GM04504 (cell line): ENCODE measurements at places on chromosomes 2 and 18.

GRCh38 chr18:23658285-23658684 is 4.4 kb downstream of the ANKRD29 start:
- DNase-seq = no peak

GRCh38 chr2:74873678-74874640 is 40.0 kb downstream of the HK2 start:
- DNase-seq = no peak

- no peak for DNase-seq
Observed at GRCh38 chr2:235055891-235056516, 104.2 kb downstream of the SH3BP4 start.

DNA sequence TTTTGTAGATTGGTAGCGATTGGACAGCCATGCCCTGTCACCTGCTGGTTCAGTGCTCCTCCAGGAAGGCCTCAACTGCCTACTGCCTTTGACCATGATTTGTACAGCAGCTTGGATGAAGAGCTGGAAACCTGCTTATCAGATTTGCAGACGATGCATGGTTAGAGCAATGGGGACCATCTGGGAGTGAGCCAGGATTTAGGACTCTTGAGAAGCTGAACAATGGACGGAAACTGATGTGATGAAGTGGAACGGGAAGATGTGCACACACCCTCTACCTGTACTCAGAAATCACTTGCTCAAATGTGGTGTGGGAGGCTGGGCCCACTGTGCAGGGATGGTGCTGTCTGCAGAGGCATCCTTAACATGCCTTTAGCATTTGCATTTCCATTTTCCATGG is 57.2 kb downstream of the NCK2 start:
- DNase-seq = no peak

DNA sequence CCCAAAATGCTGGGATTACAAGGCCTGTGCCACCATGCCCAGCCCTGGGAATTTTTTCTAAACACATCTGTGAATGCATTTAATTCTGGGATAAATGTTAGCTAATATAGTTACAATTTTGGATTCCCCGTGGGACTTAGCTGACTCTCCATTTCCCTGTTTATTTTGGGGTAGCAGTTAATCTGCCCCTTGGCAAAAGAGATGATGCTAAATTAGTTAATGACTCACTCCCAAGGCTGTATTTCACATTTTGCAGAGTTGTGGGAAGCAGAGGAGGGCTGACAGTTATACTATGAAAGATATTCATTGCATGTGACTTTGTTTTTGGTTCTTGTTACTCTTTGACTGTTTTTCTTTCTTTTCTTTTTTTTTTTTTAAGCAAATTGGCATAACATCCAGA is 3.2 kb downstream of the MTHFD2 start:
- DNase-seq = peak; percentile 77

GRCh38 chr2:8877894-8878293 is 40.5 kb upstream of the KIDINS220 start:
- no peak for DNase-seq

GRCh38 chr2:16113568-16113967 is 173.2 kb downstream of the MYCN start:
- DNase-seq = no peak

GRCh38 chr2:64104933-64105332 is 39.3 kb downstream of the PELI1 start:
- DNase-seq = no peak

DNA sequence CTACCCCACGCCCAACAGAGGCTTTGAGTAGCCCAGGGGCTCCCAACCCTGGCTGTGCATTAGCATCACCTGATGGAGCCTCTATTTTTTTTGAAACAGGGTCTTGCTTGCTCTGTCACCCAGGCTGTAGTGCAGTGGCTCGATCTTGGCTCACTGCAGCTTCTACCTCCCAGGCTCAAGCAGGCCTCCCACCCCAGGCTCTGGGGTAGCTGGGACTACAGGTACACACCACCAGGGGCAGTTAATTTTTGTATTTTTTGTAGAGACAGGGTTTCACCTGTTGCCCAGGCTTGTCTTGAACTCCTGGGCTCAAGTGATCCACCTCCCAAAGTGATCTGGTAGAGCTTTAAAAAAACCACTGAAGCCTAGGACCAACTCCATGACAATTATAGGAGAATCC is 394.8 kb upstream of the ATP5MC3 start:
- DNase-seq = no peak

DNA sequence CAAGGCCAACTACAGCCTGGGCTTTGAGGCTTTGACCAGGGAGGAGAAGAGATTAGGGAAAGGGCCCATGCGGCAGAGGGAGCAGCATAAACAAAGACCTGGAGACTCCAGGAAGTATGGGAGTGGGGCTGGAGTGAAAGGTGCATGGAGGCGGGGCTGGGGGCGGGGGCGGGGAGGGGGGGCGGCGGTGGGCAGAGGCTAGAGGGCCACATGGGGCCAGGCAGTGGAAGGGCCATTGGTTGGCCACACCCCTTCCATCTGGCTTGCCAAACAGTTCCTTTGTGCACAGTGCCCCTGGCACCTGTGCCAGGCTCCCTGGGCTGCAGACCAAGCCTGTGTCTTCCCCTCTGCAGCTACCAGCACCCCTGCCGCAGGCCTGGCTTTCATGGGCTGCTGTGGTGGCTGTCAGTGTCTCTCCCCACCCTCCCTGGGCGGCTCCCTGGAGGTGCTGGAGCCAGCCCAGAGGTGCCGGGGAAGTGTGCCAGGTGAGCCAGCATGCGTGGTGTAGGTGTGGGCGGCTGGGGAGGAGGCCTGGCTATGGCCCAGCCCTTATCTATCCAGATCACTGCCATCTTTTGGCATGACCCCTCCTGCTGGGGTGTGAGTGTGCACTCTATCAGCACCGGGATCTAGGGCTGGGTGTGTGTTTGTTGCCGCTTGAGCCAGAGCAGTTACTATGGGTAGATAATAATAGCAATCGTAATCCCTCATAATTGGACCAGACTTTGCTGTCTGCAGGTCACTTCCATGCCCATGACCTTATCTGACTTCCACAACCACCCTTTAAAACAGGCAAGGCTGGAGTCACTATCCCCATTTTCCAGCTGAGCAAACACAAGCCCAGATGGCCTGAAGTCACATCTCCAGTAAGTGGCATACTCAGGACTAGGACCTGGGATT is 30.5 kb downstream of the DNMT3A start:
- DNase-seq = no peak

DNA sequence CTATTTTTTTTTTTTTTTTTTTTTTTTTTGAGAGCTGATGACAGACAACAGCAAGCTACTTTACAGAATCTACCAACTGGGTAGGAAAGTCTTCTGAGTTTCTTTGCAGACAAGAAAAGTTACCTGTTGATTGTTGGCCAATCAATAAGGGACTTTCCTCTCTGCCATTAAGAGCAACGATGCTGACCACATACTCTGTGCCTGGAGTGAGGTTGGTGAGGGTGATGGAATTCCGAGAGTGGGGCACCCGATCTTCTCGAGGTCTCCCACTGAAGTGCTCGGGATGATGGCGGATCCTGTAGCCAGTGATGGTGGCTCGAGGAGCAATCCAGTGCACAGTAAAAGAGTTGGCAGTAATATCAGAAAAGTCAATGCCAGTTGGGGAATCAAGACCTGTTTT is 49.3 kb downstream of the FN1 start:
- DNase-seq = no peak

DNA sequence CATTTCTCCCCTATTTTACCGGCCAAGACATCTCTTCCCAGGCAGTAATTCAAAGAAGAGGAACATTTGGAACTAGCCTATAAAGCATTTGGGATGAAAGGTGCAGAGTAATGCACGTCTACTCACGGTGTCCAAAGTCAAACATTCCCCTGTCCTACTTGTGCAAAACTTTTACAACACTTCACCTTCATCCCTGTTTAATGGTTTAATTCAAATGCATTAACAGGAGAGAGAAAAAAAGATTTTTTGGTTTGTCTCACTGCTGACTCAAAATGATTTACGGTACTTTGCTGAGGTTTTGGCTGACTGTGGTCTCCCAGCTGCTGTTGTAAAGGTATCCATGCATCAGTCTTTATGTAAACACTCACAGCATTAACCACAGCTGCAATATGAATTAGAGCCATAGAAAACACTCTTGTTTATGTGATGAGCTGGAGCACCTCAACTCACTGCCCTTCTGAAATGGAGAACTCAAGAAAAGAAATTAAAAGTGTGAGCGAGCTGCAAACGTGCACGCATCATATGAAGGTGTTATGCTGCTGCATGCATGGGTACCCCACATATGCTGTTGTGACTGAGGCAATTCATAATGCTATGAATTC is 220.5 kb downstream of the PIEZO2 start:
- DNase-seq = no peak

- DNase-seq = no peak
Observed at GRCh38 chr2:178275600-178275999, 81.3 kb downstream of the OSBPL6 start.

GRCh38 chr2:33321876-33322483 is 154.5 kb upstream of the RASGRP3 start:
- no peak for DNase-seq

- DNase-seq = no peak
Observed at GRCh38 chr2:10906926-10907625, 4.7 kb upstream of the KCNF1 start.

DNA sequence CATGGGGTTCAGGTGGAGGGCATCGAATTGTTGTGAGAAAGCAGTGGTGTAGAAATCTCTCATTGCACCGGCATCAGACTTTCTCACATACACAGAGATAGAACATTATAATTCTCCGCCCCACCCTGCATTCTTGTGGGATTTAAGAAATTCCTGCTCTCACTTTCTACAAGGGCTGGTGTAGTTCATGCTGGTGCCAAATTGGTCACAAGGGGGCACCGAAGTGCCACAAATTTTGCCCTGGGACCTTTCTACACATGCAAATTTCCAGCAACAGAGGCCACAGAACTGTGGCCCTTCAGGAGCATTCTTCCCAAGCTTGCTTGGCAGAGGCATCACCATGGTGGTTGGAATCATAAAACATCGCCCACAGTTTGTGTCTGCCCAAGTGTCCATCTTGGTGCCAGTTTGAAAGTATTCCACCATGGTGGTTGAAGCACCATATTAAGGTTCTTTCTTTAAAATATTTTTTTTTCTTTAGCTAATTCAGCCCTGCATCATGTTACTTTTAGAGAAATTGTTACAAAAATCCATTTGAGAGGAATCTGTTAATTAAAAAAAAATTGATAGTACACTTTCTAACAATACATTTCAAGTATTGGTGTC is 521.2 kb upstream of the FANCL start:
- DNase-seq = peak; percentile 28

DNA sequence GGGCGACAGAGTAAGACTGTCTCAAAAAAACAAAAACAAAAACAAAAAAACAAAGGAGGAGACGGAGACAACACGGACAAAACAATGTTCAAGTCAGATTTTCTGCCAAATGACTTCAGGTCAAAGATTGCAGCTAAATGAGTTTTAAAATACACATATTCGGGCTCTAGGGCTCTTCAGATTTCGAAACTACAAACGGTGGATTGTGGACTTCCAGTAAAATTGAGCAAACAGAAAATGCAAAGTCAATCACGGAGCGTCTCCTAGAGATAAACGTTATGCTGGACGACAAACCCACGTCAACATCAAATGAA is 558 bp downstream of the MRPS5 start:
- peak; percentile 6 for DNase-seq

- DNase-seq = no peak
Observed at GRCh38 chr2:8365331-8365910, 316.4 kb upstream of the ID2 start.

GRCh38 chr2:152037743-152038435 is 61.0 kb downstream of the CACNB4 start:
- DNase-seq = no peak

GRCh38 chr18:36153203-36153602 is 23.5 kb downstream of the ELP2 start:
- peak; percentile 75 for DNase-seq

GRCh38 chr2:234536178-234536965 is 39.5 kb upstream of the ARL4C start:
- DNase-seq = no peak

DNA sequence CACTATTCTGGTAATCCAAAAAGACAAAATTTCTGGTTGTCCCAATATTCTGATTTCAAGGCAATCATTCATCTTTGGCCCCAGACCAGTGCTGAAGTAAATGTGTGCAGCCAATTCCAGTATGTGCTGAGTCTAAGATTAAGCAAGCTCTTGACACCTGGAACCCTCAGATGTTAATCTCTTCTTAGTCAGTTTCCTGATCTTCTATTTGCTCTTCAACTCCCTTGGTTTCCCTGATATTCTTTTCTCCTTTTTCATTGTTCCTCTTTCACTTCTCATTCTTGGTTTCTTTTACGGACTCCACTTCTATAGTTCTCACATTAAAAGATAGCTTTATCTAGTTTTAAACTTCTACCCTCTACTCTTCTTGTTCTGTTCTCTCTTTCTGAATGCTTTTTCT is 445.7 kb upstream of the FANCL start:
- no peak for DNase-seq

DNA sequence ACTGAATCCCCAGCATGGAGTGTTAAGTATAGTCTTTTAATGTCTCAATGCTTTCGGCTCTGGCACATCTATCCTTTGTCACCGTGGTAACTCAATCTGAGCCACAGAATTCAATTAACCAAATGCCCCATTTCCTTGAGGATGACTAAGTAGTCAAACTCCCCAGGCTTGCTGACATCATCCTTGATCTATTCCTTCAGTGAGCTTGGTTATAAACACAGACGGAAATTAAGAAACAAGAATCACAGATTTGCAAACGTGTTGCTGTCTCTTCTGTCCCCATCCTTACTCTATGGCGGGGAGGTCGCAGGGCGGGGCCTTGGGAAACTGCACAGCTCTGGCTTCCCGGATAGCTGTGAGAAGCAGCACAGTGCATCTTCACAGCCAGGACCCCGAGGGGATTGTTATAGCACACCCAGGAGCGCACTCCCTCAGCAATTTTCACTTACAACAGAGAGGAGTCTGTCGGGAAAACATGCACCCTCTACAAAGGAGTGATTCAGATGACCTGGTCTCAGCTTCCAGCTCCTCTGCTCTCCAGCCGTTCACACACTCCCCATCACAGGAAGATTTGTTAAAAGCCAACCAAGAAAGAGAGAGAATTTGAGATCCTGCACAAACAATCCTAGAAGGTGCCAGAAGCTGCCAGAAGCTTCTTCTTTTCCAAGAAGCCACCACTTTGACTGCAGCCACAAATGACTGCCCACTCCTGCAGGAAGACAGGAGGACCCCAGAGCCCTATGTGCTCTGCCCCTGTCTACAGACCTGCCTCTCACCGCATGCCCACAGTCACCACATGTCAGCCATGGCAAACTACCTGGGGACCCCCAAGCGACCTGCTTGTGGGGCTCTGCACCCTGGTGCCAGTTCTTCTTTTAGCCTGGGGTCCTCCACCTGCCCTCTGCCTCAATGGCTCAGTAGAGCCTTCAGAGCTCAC is 44.9 kb upstream of the YWHAQ start:
- peak; percentile 92 for DNase-seq

- DNase-seq = no peak
Observed at GRCh38 chr2:241088791-241089732, 13.0 kb downstream of the MTERF4 start.

- no peak for DNase-seq
Observed at GRCh38 chr2:224837066-224837465, 120.9 kb upstream of the CCDC195 start.

DNA sequence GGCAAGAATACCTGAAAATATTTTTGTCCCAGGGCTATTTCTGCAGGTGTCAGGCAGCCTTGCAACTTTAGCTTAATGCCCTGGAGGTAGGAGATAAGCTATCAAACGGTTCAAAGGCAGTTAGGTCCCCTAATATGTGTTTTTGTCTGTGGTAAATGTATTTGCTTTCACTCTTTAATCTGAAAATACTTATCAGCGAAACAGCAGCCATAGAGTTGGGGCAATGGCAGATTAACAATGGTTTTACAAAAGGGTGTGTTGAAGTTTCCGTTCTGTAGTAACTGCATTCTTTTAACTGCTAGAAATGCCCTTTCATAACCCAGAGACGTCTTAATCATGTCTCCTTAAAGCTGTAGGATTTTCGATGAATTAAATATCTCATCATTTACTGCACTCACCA is 265.0 kb upstream of the TRIB2 start:
- DNase-seq = no peak
